ENCODE measurements at places on chromosomes 12 and 14. TPM values are rescaled to one million over a fixed set of nuclear protein-coding genes. Genes with fewer than 3 reads are reported as not detected.
A peak's percentile ranks its signal among the peaks of the same experiment; 100 is the strongest.

- DNase-seq: no peak
- no peaks in the 10 kb centered on the region for H3K27me3 ChIP-seq
- no peak overlapping the region for H3K4me3 ChIP-seq
- no peaks in the 10 kb centered on the region for H3K4me1 ChIP-seq
Observed at GRCh38 chr12:105036937-105037649, 47.2 kb downstream of the ALDH1L2 start.

DNA sequence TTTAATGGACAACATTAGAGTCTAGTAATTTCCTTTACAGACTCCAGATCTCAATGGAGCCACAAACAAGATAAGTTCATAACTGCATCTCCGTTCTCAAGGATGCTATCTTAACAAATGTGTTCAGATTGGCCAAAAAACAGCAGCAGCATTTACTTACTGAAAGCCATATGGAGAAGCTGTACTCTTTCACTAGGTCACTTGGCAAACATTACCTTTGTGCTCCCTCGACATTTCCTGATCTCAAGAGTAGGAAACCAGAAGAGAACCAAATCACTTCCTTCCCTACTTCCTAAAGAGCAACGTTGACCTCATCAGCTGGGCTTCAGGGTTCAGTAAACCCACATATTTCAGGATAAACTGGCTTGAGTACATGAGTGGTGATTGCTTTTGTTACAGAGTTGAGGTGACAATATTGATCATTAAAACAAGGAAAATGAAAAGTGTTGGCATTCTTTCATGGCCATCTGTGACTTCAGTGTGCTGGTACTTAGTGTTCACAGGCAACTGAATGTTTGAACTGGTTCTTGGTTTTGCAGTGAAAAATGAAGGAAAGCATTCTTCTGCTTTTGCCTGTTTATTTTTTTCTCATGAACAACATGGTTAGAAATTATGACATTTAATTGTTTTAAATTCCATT is 449.6 kb downstream of the TMEM117 start:
- H3K36me3 ChIP-seq: no peaks in the 10 kb centered on the region
- H3K27me3 ChIP-seq: no peaks in the 10 kb centered on the region
- no peaks in the 10 kb centered on the region for H3K4me1 ChIP-seq
- no peak overlapping the region for H3K27ac ChIP-seq
- no peak overlapping the region for H3K4me3 ChIP-seq
- no peak for DNase-seq

GRCh38 chr14:104941508-104942365 is 17.1 kb downstream of the PLD4 start:
- H3K27me3 ChIP-seq: no peaks in the 10 kb centered on the region
- H3K36me3 ChIP-seq: no peaks in the 10 kb centered on the region
- no peak for DNase-seq
- no peaks in the 10 kb centered on the region for H3K4me1 ChIP-seq
- H3K27ac ChIP-seq: no peak overlapping the region
- no peak overlapping the region for H3K4me3 ChIP-seq

GRCh38 chr12:96140174-96140573 is 54.0 kb upstream of the ELK3 start:
- peaks cover 12% of the 10 kb centered on the region for H3K4me1 ChIP-seq
- H3K36me3 ChIP-seq: no peaks in the 10 kb centered on the region
- H3K27me3 ChIP-seq: no peaks in the 10 kb centered on the region
- H3K4me3 ChIP-seq: no peak overlapping the region

The RARG gene
- total RNA-seq: 43.0 TPM

DNA sequence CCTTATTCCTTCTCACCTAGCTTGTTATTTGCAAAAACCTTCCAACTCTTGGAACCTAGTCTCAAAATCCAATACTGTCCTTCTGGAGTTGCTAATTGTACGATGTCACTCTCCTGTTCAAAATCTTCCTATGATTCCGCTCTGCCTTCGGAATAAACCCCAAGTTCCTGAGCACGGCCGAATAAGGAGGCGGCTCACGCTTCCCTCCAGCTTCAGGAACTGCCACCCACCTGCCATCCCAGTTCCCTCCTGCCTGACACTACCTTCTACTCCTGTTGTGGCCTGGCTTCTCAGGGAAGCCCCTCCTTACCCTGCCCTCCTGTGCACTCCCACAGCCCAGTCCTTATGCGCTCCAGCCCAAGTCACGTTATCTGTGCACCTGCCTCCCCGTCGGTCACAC is 73.2 kb downstream of the SETD3 start:
- peak overlapping the region; percentile 63 for H3K27ac ChIP-seq
- H3K27me3 ChIP-seq: no peaks in the 10 kb centered on the region
- no peak overlapping the region for H3K4me3 ChIP-seq
- H3K4me1 ChIP-seq: no peaks in the 10 kb centered on the region
- H3K36me3 ChIP-seq: peaks cover 76% of the 10 kb centered on the region

DNA sequence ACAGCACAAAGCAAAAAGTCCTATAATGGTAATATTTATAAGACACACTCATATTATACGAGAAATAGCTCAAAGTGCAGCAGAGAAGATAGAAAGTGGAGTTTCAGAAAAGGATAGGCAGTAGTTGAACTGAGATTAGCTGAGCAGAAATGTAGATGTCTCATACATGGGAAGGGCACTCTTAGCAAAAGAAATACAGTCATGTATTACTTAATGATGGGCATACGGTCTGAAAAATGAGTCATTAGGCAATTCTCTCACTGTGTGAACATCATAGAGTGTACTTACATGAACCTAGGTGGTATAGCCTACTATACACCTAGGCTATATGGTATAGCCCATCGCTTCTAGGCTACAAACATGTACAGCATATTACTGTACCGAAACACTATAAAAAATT is 671.3 kb downstream of the RPS29 start:
- H3K36me3 ChIP-seq: no peaks in the 10 kb centered on the region
- no peaks in the 10 kb centered on the region for H3K4me1 ChIP-seq
- no peak overlapping the region for H3K27ac ChIP-seq
- no peak for DNase-seq
- no peak overlapping the region for H3K4me3 ChIP-seq

GRCh38 chr14:77964586-77964985 is 164.7 kb downstream of the ADCK1 start:
- DNase-seq: no peak
- no peak overlapping the region for H3K4me3 ChIP-seq
- no peaks in the 10 kb centered on the region for H3K27me3 ChIP-seq

The SMCO2 gene
- total RNA-seq: 0.27 TPM

The SLC6A12 gene
- 2.4 TPM for total RNA-seq

DNA sequence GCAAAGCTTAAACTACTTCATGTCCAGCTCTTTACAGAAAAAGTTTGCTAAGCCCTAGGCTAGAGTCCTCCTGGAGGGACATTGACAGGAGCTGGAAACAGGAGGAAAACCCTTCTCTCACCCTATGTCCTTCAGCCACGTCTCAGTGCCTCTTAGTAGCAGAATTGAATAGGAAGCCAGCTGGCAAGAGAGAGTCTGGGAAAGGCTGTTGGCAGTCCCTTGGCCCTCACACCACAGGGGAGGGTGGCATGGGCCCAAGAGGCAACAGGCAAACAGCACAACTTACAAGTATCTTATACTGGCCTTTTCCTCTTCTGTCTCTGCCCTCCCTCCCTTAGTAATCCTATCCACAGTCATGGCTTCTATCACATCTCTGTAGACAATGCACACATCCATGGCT is 27.7 kb upstream of the DHRS2 start:
- H3K4me1 ChIP-seq: peaks cover 7% of the 10 kb centered on the region
- H3K27ac ChIP-seq: no peak overlapping the region
- H3K27me3 ChIP-seq: no peaks in the 10 kb centered on the region
- no peak overlapping the region for H3K4me3 ChIP-seq
- peak; percentile 25 for DNase-seq
- no peaks in the 10 kb centered on the region for H3K36me3 ChIP-seq

- H3K4me1 ChIP-seq: no peaks in the 10 kb centered on the region
- no peak for DNase-seq
- no peak overlapping the region for H3K4me3 ChIP-seq
- H3K27me3 ChIP-seq: no peaks in the 10 kb centered on the region
- H3K36me3 ChIP-seq: no peaks in the 10 kb centered on the region
Observed at GRCh38 chr12:84421103-84421502, 491.5 kb downstream of the SLC6A15 start.

DNA sequence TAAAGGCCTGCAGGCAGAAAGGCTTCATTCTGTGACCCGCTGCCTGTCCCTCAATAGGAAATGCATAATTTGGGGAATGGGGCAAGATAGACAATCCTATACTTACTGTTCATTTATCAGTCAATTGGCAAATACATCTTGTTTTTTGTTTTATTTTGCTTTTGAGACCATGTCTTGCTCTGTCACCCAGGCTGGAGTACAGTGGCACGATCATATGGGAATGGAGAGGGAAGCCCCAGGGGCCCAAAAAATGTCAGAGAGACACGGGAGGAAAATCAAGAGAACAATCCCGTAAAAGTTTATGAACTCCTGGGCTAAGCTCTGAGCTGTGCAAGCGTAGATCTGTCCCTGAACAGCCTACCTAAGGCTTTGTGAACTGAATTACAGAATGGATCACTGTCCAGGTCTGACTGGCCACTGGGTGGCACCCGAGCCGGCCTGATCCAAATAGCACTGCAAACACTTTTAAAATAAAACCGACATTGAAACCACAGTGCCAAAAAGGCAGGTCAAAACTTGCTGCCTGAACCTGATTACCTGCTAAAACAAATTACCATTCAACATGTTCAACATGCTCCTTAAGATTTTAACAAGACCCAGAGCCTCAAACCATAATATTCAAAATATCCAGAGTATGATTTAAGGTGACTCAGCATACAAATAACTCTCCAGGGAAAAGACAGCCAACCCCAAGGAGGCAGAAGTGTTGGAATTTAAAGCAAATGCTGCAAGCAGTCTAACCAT is 11.8 kb downstream of the COPS7A start:
- H3K4me3 ChIP-seq: no peak overlapping the region
- DNase-seq: peak; percentile 66
- no peak overlapping the region for H3K27ac ChIP-seq
- peaks cover 34% of the 10 kb centered on the region for H3K36me3 ChIP-seq

GRCh38 chr12:82687021-82688011 is 610 bp downstream of the TMTC2 start:
- peak overlapping the region; percentile 79 for H3K4me3 ChIP-seq
- no peaks in the 10 kb centered on the region for H3K36me3 ChIP-seq

- no peaks in the 10 kb centered on the region for H3K36me3 ChIP-seq
- no peak for DNase-seq
- no peaks in the 10 kb centered on the region for H3K27me3 ChIP-seq
- H3K27ac ChIP-seq: no peak overlapping the region
- peaks cover 20% of the 10 kb centered on the region for H3K4me1 ChIP-seq
- no peak overlapping the region for H3K4me3 ChIP-seq
Observed at GRCh38 chr12:22406627-22407026, 72.1 kb upstream of the ST8SIA1 start.

- no peaks in the 10 kb centered on the region for H3K27me3 ChIP-seq
- H3K27ac ChIP-seq: peak overlapping the region; percentile 78
- H3K4me1 ChIP-seq: peaks cover 10% of the 10 kb centered on the region
- H3K36me3 ChIP-seq: no peaks in the 10 kb centered on the region
Observed at GRCh38 chr14:59464486-59465315, 479 bp downstream of the GPR135 start.

DNA sequence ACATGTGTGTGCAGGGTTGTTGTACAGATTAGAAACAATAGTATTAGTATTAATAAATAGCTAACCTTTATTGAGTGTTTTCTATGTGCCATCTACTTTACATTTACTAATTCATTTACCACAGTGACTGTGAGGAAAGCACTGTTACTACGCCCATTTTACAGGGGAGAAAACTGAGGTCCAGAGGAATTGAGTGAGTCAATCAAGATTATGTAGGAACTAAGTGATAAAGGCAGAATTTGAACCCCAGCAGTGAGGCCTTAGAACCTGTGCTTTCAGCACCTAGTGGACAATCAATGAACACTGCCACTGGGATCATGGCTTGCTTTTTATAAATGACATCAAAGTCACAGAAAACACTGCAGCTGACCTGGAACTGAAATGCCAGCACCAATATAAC is 28.2 kb downstream of the NT5DC3 start:
- H3K27me3 ChIP-seq: no peaks in the 10 kb centered on the region
- H3K4me1 ChIP-seq: no peaks in the 10 kb centered on the region
- no peaks in the 10 kb centered on the region for H3K36me3 ChIP-seq

DNA sequence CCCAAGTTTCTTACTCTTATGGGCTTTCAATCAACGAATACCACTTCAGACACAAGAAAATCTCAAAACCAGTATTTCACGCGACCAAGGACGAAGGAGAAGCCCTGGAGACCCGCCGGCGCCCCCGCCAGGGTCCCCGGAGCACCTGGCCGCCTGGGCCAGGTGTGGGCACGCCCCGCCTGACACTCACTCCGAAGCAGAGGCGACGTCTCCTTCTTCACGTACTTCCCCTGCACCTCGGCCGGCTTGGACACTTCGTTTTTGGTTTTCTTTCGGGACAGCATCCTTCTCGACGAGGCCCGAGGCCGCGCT is 466 bp downstream of the SAV1 start:
- peak overlapping the region; percentile 89 for H3K4me3 ChIP-seq
- peak overlapping the region; percentile 96 for H3K27ac ChIP-seq
- H3K36me3 ChIP-seq: no peaks in the 10 kb centered on the region
- peaks cover 12% of the 10 kb centered on the region for H3K4me1 ChIP-seq
- no peaks in the 10 kb centered on the region for H3K27me3 ChIP-seq

- no peaks in the 10 kb centered on the region for H3K36me3 ChIP-seq
- no peaks in the 10 kb centered on the region for H3K4me1 ChIP-seq
- no peak overlapping the region for H3K4me3 ChIP-seq
- H3K27ac ChIP-seq: no peak overlapping the region
- H3K27me3 ChIP-seq: no peaks in the 10 kb centered on the region
- DNase-seq: no peak
Observed at GRCh38 chr12:66708704-66709456, 30.0 kb upstream of the GRIP1 start.

DNA sequence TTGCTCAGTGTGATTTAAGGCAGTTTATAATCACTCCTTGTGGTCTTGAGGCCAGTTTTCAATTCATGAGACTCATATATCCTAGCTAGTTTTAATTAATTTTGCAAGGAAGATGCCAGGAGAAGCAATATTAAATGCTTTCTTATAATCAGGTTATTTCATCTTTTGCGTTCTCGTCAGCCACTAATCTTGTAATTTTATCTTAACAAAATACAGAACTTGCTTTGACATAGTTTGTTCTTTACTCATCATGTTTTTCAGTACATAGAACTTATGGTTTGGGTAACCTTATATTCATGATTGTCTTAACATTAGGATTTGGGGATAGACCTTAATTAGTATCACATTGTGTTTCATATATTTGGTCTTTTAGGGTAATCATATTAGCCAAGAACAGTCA is 76.0 kb downstream of the LIN52 start:
- no peak overlapping the region for H3K27ac ChIP-seq
- no peak overlapping the region for H3K4me3 ChIP-seq
- peaks cover 6% of the 10 kb centered on the region for H3K36me3 ChIP-seq

DNA sequence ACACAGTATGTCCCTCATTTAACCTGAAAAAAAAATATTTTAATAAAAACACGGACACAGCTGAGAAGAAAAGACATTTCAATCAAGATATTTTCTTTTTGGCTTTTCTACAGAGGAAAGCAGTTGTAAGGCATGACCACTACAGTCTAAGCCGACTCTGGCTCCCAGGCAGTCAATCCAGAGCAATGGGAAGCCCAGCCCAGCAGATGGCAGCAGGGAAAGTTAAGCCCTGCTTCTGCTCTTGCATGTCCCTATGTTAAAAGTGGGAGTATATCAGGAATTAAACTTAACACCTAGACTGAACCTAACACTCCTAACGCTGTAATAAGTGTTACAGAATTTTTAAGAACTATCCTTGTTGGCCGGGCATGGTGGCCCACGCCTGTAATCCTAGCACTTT is 19.5 kb upstream of the HAL start:
- H3K4me3 ChIP-seq: no peak overlapping the region
- peaks cover 67% of the 10 kb centered on the region for H3K36me3 ChIP-seq
- no peaks in the 10 kb centered on the region for H3K27me3 ChIP-seq
- H3K4me1 ChIP-seq: no peaks in the 10 kb centered on the region
- no peak overlapping the region for H3K27ac ChIP-seq
- no peak for DNase-seq

The NAV3 gene
- 24.1 TPM for total RNA-seq
